ENCODE measurements at places on chromosomes 5 and 9. TPM values are rescaled to one million over a fixed set of nuclear protein-coding genes. Genes with fewer than 3 reads are reported as not detected.

Gene PCDHB12
- total RNA-seq = 1.8 TPM

Gene CTXN3
- total RNA-seq = not detected

Gene GADD45G
- 46.1 TPM for total RNA-seq

GRCh38 chr9:16628413-16628812 lies 242.1 kb downstream of the BNC2 start:
- no peak for DNase-seq

DNA sequence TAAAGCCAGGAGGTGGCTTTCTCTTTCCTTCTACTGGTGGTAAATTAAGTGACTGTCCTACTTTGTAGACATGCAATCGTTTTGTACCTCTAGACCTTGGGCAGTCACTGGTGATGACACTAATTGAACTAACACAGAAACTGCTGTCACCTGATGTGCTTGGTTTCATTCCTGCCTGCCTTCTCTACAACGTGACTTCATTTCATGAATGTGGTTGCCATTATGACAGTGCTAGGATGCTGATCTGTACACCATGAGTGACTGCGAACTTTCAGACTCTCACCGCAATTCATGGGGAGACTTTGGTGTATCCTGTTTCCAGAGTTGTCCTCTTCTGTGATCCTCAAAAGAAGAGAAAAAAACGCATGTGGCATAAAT lies 47.5 kb downstream of the UBE2QL1 start:
- DNase-seq = no peak

DNA sequence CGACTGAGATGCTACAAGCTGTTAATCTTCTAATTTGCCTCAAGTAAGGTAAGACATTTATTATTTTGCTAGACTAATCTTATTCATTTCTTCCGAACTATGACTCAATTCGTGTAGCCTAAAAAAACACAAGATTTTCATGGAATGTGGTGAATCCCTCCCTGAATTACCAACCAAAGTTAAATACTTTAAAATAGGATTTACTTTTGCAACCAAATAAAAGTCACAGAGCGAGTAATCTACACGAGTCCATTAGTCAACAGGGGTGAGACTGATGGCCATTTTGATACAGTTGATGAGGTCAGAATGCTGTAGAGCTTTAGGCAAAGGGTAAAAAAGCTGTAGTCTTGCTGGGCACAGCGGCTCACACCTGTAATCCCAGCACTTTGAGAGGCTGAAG lies 13.1 kb upstream of the BNC2 start:
- DNase-seq = no peak

DNA sequence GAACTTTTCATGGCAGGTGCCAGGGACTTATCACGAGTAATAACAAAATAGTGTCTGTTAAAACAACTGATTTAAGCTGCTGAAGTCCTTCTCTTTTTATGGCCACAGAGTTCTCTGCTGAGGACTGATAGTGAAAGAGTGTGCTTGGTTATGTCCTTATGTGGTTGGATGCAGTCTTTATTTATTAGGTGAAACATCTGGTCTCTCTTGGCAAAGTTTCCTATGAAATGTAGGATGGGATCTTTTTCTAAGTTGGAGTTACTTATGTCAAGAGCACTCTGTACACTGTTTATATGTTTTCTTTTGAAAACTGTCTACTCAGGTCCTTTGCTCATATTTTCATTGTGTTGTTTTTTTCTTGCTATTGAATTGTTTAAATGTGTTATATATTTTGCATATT lies 1816.1 kb upstream of the C9orf72 start:
- DNase-seq = no peak

GRCh38 chr9:27385606-27386322 lies 88.8 kb upstream of the EQTN start:
- DNase-seq = no peak
